ENCODE measurements at places on chromosomes 2 and 18. TPM values are rescaled to one million over a fixed set of nuclear protein-coding genes. Genes with fewer than 3 reads are reported as not detected.

The TXNDC9 gene
- 22.8 TPM for total RNA-seq

The UGT1A1 gene
- 0.37 TPM for total RNA-seq

The TRIM54 gene
- not detected for total RNA-seq

The RASGRP3 gene
- total RNA-seq, result 2.4 TPM

The IDH1 gene
- total RNA-seq, result 29.6 TPM

The PROM2 gene
- total RNA-seq, result 87.0 TPM

The ANKRD62 gene
- total RNA-seq, result not detected

The SIX3 gene
- not detected for total RNA-seq

The TDRD15 gene
- total RNA-seq, result not detected

The E2F6 gene
- 18.2 TPM for total RNA-seq

The KLF11 gene
- total RNA-seq, result 78.0 TPM

The LINC00305 gene
- not detected for total RNA-seq

The SERPINB12 gene
- 62.8 TPM for total RNA-seq

The TGFA gene
- total RNA-seq, result 65.1 TPM

The SKOR2 gene
- total RNA-seq, result not detected

The CCDC178 gene
- total RNA-seq, result 1.4 TPM

The EVX2 gene
- total RNA-seq, result not detected

The SALL3 gene
- not detected for total RNA-seq

The CDH2 gene
- total RNA-seq, result 0.47 TPM

The CCDC68 gene
- 1.1 TPM for total RNA-seq

The FBXO48 gene
- total RNA-seq, result 2.2 TPM

The CCDC150 gene
- total RNA-seq, result 0.72 TPM

The ALKAL2 gene
- total RNA-seq, result 4.0 TPM

The EHD3 gene
- 2.8 TPM for total RNA-seq

Measured in lower leg skin (tissue), 4 donors.